ENCODE measurements at places on chromosomes 4 and X.

- no peak for DNase-seq
Observed at GRCh38 chr4:113773756-113774155, 12.2 kb upstream of the CAMK2D start.

GRCh38 chrX:77436271-77436670 is 10.9 kb upstream of the FGF16 start:
- DNase-seq, result no peak

- no peak for DNase-seq
Observed at GRCh38 chr4:40536032-40536431, 93.6 kb downstream of the RBM47 start.

DNA sequence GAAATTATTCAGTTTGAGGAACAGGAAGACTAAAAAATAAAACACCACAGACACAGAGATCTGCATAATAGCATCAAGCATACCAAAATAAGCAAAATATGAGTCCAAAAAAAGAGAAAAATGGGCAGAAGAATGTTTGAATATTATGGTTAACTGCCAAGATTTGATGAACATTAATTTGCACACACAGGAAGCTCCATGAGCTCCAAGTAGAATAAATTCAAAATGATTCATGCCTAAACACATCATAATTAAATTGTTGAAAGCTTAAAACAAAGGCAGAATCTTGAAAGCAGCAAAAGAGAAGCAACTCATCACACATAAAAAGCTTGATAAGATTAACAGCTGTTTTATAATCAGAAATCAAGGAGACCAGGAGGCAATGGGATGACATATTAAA is 156.6 kb upstream of the ARSJ start:
- DNase-seq, result no peak

Measured in NCI-H1694 (cell line).